ENCODE measurements at places on chromosomes 16 and 17.

DNA sequence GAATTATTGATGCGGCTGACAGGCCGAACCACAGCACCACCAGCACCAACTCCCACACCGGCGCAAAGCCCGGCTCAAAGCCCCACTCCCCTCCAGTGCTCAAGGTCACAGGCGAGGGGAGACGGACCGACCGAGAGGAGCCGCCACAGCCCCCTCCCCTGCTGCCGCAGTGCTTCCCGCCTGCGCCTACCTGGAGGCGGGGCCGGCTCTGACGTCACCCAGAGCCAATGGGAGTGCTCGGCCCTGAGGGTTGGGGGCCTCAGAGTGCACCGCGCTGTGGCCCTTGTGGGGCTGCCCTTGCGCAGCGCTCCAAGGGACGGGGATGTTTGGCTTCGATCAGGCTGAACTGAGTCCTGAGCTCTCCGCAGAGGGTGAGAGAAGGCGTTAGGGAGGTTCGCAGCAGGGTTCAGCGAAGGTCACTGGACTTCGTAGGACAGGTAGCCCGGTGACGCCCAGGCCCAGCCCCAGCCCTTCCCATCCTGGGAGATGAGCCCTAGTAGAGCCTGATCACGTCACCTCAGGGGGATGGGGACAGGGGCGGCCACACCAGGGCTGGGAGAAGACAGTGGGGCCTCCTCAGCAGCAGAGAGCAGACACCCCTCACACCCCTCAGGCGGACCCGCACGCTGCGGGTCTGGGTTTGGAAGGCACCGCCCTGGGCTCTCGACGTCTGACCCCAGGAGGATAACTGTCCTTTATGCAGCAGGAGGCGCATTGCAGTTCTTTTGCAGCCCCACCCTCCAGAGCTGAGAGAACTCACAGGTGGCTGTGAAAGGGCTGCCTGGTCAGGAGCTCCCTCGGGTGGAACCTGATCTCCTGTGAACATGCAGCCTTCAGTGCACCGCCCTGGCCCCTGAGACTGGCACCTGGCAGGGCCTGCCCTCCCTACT is 1.5 kb downstream of the NDRG4 start:
- DNase-seq, result no peak

DNA sequence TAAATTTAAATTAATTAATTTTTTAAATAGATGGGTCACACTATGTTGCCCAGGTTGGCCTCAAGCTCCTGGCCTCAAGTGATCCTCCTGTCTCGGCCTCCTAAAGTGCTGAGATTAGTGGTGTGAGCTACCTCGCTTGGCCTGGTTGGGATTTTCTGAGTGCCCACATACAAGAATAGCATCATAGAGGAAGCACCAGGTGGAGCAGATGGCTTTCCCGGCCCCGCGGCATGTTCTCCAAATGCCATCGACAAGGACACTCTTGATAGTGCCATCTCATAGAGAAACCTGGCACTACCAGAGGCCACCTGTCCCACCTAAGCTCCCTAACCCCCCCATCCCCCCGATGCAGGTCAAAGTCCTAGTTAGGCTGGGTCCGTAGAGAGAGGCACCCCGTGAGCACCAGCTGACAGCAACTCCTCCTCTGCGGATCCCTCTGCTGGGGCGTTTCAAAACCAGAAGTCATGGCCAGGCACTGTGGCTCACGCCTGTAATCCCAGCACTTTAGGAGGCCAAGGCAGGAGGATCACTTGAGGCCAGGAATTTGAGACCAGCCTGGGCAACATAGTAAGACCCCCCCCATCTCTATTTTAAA is 65.9 kb downstream of the DNAH3 start:
- no peak for DNase-seq

DNA sequence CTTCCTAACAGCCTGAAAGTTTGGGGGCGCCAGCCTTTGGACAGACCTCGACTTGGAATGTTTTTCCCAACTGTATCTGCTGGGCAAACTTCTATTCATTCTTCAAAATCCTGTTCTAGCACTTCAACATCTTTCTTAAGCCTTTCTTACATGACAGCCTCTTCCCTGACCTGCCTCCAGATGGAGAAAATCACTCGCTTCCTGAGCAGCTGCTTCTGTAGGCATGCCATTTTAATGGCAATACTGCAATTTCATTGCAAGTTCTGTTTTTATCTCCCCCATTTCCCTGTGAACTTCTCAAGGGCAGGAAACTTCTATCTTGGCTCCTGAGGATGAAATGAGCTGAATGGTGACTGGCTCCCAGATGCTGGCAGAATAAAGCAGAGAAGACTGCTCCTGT is 128.8 kb upstream of the ASIC2 start:
- DNase-seq, result no peak

- DNase-seq, result no peak
These were observed 3.5 kb upstream of the RNF222 start for GRCh38 chr17:8401107-8401506.

- DNase-seq, result peak; percentile 73
These were observed at the start of gene PLLP for GRCh38 chr16:57284209-57284951. PLLP (minus strand) TSS chr16:57284672; CDS start chr16:57284540, 132 bp downstream.

DNA sequence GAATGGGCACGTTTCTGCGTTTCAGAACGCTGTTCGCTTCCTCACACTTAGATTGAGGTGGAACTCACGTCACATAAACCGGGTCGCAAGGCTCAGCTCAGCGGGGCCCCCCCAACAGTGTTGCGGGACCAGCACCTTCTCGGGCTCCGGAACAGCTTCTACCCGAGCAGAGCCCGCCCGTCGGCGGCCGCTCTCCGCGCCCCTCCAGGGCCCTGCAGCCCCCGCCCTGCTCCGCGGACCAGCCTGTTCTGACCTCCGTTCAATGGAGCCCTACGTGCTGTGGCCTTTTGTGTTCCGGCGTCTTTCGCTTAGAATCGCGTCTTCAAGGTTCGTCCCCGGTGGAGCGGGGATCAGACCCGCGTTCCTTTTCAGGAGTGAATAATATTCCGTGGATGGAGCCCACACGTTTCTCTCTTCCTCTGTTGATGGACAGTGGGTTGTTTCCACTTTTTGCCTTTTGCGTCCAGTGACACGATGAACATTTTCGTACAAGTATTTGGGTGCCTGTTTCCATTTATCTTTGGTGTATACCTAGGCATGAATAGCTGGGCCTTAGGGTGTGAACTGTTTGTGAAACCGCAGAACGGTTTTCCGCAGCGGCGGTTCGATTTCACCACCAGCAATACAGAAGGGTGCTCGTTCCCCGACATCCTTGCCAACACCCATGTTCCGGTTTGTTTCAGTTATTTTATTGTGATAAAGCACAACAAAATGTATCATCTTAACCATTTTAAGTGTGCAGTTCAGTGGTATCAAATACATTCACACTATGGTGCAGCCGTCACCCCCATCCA is 2.3 kb upstream of the SLC22A31 start:
- no peak for DNase-seq

- no peak for DNase-seq
These were observed 20.4 kb downstream of the METTL2A start for GRCh38 chr17:62444063-62444462.

GRCh38 chr16:89168381-89169189 is 3.0 kb upstream of the CDH15 start:
- no peak for DNase-seq

- DNase-seq, result no peak
These were observed 47.6 kb upstream of the GNAO1 start for GRCh38 chr16:56143666-56144065.

- peak; percentile 70 for DNase-seq
These were observed 4.6 kb downstream of the DHX58 start for GRCh38 chr17:42107597-42108576.

GRCh38 chr17:55168958-55169687 is 95.6 kb upstream of the HLF start:
- DNase-seq, result no peak

GRCh38 chr17:41492351-41492750 is 2.6 kb upstream of the KRT36 start:
- DNase-seq, result no peak

DNA sequence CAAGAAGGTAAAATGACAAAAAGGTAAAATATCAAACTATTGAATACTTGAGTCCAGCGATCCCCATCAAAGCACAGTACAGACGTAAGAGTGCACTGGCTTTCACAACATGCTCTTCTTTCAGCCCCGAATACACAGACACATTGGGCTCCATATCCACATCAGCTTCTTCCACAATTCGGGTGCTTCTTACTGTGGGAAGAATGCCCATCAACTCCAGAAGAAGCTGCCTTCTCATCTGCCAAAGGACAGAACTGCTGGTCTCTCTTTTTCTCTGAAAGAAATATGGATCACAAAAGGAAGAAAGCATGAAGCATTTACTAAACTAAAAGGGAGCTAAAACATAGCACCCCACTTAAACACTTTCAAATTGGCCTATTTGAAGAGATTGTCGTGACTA is 20.4 kb downstream of the INTS2 start:
- no peak for DNase-seq

GRCh38 chr16:84088695-84089395 is 27.9 kb downstream of the MBTPS1 start:
- DNase-seq, result no peak

- no peak for DNase-seq
These were observed 255.3 kb upstream of the PMFBP1 start for GRCh38 chr16:72427051-72427782.

DNA sequence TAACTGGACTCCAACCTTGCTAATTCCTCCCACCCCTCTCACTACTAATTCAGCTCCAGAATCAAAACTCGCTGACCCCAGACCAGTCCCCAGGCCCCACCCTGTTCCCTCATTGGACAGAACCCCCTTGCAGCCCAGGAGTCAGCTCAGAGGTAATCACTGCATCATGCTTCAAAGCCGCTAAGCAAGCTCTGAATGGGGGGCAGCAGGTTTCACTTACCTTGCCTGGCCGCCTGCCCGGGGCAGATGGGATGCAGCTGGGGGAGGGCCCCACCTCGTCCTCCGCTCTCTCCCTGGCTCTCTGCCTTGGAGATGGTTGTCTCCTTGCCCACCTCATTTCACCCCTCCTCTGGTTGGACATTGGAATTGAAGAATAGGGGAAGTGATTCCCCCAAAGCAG is 4.8 kb upstream of the NGFR start:
- DNase-seq, result no peak

- DNase-seq, result peak; percentile 74
These were observed at the start of gene ZFHX3 for GRCh38 chr16:73047536-73048291. ZFHX3 (minus strand) TSS chr16:73048128; CDS start chr16:72960145, 87,983 bp downstream.

GRCh38 chr17:80881306-80881705 is 110.3 kb upstream of the CHMP6 start:
- no peak for DNase-seq

- no peak for DNase-seq
These were observed 584 bp downstream of the TCAP start for GRCh38 chr17:39665642-39666224.

- DNase-seq, result peak; percentile 80
These were observed 43.0 kb upstream of the TANGO6 start for GRCh38 chr16:68800257-68800875.

DNA sequence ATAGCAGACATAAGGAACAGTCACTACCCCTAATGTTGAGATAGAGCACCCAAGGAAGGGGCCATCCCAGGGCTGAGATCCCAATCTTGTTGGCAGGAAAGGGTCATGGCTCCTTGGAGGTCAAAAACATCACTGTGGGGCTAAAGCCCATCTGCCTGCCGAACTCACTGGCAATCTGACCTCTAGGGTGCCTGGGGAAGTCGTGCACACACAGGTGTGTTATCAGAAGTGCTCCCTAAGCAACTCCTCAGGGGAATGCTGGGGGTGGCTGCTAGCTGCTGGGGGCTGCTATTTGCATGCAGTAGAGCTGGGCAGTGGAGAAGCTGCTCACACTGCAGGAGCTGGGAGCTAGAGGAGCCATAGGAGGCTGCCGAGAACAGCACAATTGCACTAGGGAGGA is 47.5 kb upstream of the PHOSPHO1 start:
- DNase-seq, result no peak

DNA sequence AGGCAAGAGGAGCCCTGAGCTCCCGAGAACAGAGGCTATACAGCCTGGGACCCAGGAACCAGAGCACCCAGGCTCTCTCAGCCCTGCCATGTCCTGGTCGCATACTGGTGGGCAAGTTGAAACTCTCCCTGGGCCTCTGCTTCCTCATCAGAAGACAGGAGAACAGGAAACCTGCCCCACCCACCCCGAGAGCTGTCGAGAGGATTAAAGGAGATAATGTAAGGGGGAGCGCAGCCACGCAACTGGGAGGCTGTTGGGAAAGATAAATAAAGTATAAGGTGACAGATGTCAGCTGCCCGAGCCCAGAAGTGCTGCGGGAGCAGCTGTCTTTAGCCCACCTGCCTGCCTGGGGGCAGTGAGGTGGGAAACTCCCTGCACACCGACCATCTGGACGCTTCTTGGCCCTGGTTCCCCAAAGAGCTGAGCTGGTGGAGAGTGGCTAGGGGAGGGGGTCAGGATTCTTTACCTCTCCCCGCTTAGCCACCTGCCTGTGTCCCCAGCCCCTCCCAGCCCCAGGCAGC is 6.8 kb downstream of the KIF19 start:
- no peak for DNase-seq

DNA sequence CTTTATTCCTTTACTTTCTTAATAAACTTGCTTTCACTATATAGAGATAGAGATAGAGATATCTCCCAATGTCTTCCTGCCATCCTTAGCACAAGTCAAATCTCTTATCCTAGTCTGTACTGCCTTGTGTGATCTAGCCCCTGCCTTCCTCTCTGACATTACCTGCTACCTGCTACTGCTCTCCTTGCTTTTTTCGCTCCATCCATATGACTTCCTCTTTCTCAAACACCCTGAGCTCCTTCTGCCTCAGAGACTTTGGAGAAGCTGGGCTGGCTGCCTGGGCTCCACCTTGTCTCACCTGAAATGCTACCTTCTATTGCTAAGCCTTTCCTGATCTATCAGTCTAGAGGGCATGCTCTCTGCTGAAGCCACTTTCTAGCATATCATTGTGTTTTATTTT is 24.7 kb upstream of the WSB1 start:
- no peak for DNase-seq

DNA sequence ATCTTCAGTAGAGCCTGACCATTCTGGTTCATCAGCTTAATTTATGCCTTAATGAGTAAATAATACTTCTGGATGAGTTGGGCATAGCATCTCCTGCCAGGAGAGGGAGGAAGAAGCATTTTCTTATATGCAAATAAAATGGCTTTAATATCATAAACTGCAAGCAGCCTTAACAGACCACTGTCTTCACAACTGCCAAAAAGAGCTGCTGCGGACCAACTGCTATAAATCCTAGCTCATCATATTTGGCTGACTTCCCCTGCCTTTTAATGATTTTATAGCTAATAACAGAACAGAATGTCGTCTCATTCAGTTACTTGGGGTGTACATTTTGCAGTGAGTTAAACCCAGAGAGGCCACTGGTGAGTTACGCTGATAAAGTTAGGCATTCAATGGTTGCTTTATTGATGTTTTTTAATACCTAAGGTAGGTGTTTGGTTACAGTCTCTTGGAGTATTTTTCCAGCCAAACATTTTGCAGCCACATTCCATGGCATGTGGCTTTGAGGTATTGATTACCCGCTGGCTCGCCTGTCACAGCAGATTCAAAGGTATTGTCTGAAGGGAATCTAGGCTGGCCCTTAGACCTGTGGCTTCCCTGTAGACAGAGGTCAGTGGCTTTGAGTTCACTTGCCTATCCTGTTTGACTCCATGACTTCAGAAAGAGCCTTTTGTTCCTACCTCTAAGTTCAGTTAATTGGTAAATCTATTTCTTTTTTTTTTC is 16.4 kb downstream of the FAM20A start:
- DNase-seq, result no peak

- DNase-seq, result no peak
These were observed 10.4 kb upstream of the NLRC3 start for GRCh38 chr16:3587547-3588110.

All from AG08396 (cell line).